Activated gamma-delta T cell treated with Interleukin-2 at 50 U/mL for 16 hours (primary cell): ENCODE measurements at places on chromosomes 4 and X.

DNA sequence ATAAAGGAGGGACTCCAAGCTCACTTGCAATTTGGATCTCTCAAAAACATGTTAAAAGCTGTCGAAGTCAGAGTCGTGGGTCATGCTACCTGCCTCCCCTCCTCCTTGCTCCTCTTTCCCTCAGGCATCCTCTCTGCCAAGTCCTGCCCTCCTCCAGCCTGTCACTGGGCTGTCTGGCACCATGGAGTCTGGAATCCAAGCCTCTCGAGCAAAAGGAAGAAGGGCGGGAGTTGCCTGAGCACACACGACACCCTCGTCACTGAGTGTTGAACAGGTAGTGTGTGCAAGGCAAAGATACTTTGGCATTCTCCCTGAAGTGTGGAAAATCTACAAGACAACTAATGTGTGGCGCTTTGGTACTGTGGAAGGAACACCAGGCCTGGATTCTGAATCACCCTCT, 62.2 kb downstream of the HAUS3 start:
- DNase-seq = no peak

DNA sequence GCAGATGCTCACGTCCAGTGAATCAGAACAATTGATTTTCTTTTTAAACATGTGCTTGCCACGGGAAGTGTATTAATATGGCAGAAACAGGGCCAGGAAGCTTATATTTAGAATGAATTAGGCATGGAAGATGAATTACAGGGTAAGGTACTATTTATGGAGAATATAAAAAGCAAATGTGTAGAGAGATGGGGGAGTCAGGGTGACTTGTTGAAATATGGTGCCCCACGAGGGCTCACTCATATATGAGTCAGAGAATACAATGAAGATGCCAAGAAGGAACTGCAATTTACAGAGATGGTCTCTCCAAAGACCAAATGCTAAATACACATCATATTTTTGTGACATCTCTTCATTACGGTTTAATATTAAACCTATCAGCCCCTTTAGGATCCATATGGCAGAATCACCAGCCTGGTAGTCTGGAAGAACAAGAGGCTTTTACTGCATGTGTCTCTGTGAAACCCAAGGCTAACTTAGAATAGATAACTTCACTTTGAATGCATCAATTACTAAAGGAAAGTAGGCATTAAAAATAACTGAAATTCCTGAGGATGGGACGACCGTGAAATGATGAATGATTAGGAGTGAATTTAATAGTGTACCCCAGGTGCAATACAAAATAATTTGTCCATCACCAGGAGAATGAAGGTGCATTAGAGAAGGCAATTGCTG, 385.3 kb downstream of the ARHGAP24 start:
- no peak for DNase-seq

DNA sequence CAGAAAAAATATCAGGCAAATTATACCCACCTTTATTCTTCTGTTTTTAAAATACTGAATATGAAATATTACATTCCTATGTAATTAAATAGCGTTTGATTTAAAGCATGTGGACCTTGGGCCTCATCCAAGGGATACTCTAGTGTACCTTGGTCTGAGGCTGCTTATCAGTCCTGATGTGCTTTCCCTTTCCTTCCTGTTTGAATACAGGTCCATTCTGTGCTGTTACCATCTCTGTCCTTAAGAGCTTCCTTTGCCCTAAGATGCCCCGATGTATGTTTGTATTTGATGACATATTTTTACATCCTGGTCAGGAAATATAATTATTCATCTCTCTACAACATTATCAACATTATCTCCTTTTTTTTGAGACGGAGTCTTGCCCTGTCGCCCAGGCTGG, 24.1 kb downstream of the FAT4 start:
- no peak for DNase-seq

- DNase-seq = no peak
Measured at GRCh38 chr4:185139736-185140135, 3.3 kb upstream of the SLC25A4 start.

DNA sequence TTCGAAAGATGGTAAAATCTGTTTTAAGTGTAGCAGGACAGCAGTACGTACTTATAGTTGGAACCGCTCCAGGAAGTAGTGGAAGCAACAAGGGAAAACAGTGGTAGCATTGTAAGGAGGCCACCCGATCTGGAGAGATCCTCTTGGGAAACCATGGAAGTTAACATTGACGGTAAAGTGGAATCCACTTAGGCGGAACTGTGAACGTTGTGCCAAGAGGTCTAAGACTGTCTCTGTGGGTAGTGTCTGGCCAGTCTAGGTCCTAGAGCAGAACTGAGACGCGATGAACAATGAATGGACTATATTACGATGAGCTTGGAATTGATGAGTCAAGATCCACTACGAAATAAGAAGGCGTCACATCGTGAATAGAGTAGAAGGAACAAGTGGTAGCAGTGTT, 124.0 kb downstream of the TENM3 start:
- no peak for DNase-seq

DNA sequence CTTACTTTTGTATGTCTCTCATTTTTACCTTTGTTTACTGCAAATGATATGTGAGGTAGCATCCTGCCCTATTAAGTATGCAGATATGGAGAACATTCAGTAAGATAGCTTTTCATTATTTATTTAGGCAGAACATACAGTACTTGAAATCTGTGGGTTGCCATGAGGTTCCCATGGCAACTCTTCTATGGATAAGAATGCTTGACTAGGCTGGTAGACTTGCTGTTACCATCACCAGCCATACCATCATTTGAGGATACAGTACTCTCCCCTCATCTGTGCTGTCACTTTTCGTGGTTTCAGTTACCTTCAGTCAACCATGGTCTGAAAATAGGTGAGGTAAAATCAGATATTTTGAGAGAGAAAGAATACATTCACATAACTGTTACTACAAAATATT, 56.7 kb downstream of the NAF1 start:
- no peak for DNase-seq

DNA sequence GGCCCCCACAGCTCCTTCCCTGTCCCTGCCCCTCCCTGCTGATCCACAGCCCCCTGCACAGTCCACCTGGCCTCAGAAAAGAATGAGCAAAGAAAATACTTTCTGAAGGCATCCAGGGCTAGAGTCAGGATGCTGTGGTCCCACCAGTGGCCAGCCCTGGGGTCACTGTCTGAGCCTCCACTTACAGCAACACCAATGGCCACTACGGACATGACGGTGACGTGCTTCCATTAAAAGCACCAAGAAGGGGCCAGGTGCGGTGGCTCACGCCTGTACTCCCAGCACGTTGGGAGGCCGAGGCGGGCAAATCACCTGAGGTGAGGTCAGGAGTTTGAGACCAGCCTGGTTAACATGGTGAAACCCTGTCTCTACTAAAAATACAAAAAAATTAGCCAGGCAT, 4.0 kb downstream of the JAKMIP1 start:
- DNase-seq = no peak

- DNase-seq = no peak
Measured at GRCh38 chr4:3221996-3222395, 27.0 kb upstream of the MSANTD1 start.

- DNase-seq = no peak
Measured at GRCh38 chrX:41759817-41760216, 35.8 kb downstream of the GPR82 start.

DNA sequence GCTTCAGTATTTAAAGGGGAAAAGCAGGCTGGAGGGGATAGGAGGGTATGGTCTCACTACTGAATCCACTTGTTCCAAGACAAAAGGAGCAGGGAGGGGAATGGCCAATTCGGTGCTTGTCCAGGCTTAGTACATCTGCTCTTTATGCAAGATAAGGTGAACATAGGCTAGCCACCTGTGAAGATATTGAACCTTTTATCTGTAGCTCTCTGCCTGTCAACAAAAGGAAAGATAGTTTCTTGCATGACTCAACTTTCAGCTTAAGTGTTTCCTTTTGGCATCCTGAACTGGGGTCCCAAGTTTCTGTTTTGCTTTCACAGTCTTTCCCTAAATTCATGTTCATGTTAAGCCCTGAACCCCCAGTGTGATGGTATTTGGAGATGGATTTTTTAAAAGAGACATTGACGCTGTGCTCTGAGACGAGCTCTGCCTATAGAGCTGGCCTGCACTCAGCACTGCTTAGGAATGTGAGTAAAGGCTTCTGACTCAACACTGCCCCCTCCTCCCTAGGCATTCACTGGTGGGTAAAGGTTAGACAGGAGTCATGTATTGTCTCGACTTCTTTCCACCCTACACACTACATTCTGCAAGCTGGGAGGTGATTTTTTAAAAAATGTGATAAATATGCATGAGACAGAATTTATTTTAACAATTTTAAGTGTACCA, 28.2 kb downstream of the FAM149A start:
- no peak for DNase-seq

DNA sequence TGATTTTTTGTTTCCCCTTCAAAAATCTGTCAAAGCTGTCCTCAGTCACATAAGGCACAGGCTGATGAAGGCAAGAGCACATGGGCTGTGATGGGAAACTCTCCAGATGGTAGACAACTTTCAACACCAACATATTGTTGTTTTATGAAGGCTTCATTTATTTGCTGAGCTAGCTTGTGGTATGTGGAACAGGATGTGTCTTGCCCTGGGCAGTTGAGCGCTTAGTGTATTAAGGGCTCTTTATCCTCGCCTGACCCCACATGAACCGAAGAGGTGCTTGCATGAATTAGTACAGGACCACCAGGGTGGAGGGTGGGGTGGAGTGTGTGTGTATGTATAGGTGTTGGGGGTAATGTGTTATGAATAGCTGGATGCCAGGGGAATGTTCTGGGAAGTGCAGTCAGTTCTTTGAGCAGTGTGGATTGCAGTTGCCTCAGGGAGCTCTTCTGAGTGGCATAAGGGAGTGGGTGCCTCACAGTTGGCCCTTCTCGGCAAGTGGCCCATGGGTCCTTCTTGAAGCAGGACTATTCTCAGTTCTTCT, 103.1 kb downstream of the PHEX start:
- DNase-seq = no peak

DNA sequence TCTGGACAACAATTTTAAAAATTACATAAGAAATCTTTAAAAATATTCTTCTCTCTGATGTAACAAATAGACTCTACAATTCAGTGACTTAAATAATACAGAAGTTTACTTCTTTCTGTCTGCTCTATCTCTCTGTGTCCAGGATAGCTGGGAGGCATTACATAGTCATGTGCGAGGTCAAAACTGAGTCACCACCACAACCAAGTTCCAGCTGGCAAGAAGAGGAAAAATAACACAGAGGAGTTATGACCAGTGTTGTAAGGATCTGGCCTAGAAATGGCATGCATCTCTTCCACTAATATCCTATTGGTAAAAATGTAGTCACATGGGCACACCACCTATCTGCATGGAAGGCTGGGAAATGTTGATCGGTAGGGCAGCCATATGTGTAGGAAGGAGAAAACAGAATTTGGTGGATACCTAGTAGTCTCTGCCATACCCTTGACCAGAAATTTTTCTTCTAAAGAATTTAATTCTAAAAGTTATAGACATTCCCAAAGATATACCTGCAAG, 39.4 kb upstream of the WDFY3 start:
- DNase-seq = no peak

- DNase-seq = no peak
Measured at GRCh38 chr4:141140391-141141200, 7.3 kb upstream of the RNF150 start.

DNA sequence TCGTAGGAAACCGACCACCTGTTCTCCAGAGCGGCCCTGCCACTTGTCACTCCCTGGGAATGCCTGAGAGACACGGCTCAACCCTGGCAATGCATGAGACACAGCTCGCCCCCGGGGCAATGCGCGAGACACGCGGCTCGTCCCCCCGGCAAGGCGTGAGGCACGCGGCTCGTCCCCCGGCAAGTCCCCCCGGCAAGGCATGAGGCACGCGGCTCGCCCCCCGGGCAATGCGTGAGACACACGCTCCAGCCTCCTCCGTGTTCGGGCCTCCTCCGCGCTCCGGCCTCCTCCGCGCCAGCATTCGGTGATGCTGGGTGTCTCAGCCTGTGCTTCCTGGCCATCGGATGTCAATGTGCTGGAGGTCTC, 27.5 kb upstream of the CPLX1 start:
- no peak for DNase-seq

DNA sequence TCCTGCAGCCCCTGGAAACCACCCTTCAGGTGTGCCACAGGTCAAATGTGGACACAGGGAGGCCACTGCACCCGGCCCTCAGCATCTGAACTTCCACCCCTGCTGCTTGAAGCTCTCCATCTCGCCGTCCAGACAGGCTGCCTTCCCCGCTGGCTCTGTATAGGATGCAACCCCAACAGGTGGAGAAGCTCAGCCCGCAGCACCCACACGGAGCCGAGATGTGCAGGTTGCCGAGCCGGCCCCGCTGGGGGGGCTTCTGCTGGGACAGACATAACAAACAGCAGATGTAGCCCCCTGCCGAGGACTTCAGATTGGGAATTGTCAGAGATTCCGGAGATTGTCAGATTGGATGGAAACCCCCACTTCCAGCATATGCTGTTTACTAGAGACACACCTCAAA, 20.5 kb downstream of the TMEM187 start:
- DNase-seq = no peak

DNA sequence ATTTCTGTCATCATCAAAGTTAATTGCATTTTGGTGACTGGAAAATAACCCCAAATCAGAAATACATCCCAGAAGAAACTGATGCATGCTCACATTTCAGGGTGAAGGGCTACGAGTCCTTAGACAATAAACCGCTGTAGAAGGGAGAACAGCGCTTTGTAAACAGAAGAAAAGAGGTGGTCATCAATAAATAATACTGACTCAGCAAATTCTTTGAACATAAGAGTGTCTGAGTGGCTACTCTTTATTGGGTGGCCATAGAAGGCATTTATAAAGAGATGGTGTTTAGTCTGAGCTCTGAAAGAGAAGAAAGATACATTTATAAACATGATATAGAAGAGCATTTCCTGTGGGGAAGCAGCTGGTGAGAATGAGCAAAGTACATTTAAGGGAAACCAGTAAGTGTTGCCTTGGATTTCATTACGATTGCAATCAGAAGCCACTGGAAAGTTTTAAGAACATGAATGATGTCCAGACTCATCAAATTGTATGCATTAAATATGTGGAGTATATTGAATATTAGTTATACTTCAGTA, 246.9 kb upstream of the GIMD1 start:
- no peak for DNase-seq

- no peak for DNase-seq
Measured at GRCh38 chr4:138199568-138200235, 42.4 kb downstream of the SLC7A11 start.

DNA sequence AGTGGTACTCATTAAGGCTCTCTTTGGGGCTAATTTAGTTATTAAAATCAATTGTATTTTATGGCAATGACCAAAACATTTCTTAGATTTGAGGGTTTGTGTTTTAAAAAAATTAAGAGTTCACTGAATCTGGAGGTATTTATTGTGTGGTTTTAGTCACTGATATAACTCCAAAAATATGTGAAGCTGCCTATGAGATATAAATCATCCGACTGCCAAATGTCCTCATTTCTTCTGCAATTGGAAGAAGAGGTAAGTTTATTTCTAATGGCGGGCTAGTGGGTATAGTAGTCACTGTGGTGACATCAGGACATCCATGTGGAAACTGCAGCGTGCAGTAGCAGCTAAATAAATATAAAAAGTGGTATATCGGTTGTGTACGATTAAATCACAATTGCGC, 205.5 kb downstream of the MID1 start:
- no peak for DNase-seq
